ENCODE measurements at places on chromosomes 6 and 20.

GRCh38 chr6:33197431-33198048, 2.9 kb downstream of the RXRB start:
- DNase-seq: peak; percentile 79

DNA sequence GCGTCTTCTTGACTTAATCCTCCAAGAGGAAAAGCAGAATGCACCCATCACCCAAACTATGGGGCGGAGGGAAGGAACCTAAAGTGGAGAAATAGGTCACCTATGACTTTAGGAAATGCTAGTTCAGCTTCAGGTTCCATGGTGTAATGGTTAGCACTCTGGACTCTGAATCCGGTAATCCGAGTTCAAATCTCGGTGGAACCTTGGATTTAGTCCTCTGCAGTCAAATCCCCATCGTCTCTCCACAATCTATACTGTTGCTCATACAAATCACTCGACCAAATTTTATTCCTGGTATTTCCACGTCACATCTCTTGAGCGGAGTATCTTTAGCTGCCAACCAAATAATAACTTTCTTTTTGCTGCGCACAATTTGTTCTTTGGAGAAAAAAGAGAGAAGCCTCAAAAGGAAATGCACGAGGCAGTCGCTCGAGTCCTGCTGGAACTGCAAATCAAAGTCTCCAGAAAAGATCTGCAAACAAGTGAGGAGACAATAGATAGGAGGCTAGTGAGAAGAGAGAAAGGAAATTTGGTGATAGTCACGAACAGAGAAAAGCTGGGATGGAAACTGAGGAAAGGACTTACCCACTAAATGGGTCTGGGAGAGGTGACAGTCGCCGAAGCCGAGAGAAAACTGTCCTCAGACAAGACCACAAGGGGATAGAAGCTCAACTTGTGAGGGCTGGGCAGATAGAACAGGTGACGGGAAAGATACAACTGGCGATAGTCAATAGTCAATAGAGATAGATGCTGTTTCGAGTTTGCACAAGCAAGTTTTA, 16.6 kb downstream of the POM121L2 start:
- DNase-seq: no peak

GRCh38 chr20:57251949-57252348, 14.5 kb downstream of the BMP7 start:
- no peak for DNase-seq

GRCh38 chr6:144317736-144318135, 32.6 kb downstream of the UTRN start:
- DNase-seq: no peak
